RPMI7951 (cell line): ENCODE measurements at places on chromosomes 5 and 9. TPM values are rescaled to one million over a fixed set of nuclear protein-coding genes. Genes with fewer than 3 reads are reported as not detected.

GRCh38 chr5:180170810-180171567, 38.0 kb downstream of the RASGEF1C start:
- DNase-seq, result no peak

DNA sequence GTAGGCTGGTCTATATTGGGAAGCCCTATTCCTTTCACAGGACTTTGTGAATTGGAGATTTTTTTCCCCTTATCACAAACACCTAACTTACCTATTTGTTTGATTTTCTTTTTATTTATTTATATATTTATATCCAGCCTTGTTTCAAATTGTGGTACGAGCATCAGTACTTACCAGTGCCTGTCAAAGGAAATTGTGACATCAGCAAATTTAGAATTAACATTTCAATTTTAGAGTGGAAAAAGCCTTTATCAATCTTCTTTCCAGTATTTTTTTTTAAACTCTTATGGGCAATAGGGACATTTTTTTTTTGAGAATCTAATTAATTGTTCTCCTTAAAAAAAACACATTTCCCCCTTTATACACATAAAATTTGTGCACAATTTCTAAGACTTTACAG, 790.2 kb downstream of the PRELID2 start:
- no peak for DNase-seq

- no peak for DNase-seq
Observed at GRCh38 chr5:171270136-171270535, 38.9 kb upstream of the TLX3 start.

GRCh38 chr5:36777105-36777757, 99.3 kb upstream of the NIPBL start:
- peak; percentile 36 for DNase-seq

DNA sequence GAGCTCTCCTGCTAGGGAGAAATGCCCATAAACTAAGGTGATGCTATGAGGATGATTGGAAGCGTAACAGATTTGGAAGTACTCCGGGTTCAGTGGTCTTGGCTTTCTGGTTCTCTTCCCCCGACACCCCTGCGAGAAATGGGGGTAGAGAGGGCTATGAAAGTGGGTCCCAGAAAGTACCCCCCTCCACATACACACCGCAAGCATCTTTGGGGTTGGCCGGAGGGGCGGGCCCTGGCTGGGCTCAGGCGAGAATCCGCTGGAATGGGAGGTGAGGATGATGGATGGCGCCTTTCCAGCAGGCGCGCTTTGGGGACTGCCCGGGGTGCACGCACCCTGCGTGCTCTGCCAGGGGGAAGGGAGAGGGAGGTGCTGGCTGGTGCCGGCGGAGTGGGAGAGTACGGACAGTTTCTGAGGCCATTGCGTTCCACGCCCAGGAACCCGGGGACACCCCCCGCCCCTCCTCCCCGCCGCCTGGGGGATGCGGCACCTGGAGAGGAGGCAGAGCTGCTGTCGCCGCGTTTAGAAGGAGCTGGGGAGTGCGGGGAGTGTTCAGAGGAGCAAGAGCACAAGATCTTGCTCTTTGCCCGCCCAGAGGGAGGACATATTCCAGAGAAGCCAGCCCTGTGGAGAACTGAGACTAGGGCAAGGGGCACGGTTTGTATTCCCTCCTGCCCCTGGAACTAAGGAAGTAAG, 1.9 kb downstream of the PCSK5 start:
- DNase-seq, result no peak

GRCh38 chr9:115593587-115594091, 475.7 kb upstream of the TNC start:
- DNase-seq, result peak; percentile 54

DNA sequence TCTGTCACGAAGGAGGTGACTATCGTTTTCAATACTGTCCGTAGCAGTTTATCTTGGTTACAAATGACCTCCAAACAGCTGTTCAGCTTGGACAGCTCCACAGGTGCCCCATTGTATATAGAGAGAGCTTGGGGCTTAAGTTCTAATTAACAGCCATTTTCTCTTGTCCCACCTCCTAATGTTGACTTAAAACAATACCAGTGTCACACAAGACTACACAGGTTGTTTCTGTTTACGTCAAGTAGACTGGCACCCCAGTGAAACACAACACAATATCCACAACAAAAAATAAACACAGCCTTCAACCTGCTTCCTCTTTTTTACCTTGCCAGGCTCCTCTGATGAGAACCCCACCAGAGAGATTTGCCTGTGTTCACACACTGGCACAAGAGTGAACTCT, 39.8 kb upstream of the TLE1 start:
- DNase-seq, result no peak

- DNase-seq, result peak; percentile 8
Observed at GRCh38 chr5:17282283-17283120, 65.1 kb downstream of the BASP1 start.

GRCh38 chr9:69554945-69555344, 117.2 kb downstream of the APBA1 start:
- DNase-seq, result no peak

- no peak for DNase-seq
Observed at GRCh38 chr5:80360914-80361444, 41.2 kb downstream of the SPZ1 start.

GRCh38 chr5:82635561-82636288, 357.6 kb upstream of the RPS23 start:
- peak; percentile 90 for DNase-seq

DNA sequence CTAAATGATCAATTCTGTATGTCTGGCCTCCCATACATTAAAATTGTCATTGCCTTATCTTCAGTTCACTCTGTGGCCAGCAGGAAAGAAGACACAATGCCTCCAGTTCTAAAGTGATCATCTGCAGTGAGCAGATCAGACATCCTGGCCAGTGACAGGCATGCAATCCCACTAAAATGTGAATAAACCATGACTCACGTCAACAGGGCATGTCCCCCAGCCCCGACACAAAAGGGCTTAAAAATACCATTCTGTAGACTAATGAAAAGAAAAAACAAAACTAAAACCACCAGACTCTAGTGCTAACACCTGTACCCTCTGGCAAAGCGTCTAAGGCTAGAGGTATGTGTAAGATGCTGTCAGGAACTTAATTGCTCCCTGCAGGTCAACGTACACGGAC, 38.5 kb downstream of the DDX31 start:
- peak; percentile 84 for DNase-seq

GRCh38 chr9:129037767-129038098, 1.3 kb downstream of the MIGA2 start:
- DNase-seq, result no peak

GRCh38 chr5:15255576-15255975, 244.4 kb upstream of the FBXL7 start:
- no peak for DNase-seq

DNA sequence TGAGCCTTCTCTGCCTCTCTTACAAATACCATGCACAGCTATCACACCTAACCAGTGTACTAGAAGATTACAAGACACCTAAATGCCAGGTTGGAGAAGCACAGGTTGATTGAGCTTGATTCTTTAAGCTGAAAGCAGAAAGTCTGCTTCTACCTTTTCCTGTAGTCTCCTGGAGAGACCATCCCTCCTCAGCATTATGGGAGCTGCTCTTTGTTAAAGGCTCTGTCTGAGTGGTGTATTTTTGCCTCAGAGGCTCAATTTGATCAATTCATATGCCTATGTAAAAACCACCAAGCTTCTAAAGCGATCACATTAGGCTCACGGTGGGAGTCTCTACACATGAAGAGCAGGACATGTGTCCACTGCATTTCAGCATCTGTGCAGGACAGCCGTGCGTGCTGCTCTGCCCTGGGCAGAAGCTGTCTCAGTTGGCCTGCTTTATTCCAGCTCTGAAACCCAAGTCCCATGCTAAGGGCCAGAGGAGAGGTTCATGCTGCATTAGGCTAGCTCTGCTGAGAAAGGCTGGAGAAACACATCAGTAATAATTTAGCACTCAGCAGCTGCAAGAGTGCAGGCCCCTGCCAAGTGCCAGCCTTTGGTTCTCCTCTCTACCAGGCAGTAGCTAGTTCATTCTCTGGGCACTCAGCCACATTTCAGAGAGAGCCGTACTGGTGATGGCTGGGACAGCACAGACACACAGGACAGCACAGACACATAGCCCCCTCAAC, 41.7 kb downstream of the TMEM167A start:
- DNase-seq, result no peak

TERT gene
- total RNA-seq, result not detected in 2 replicates

SLC36A2 gene
- not detected in 2 replicates for total RNA-seq

CDK5RAP2 gene
- total RNA-seq, result 38.2 and 42.1 TPM in 2 replicates

CBY3 gene
- not detected in 2 replicates for total RNA-seq

STK32A gene
- total RNA-seq, result 0.84 and 1.8 TPM in 2 replicates

SPINK7 gene
- total RNA-seq, result not detected in 2 replicates
